ENCODE measurements at places on chromosomes 3 and 15.

DNA sequence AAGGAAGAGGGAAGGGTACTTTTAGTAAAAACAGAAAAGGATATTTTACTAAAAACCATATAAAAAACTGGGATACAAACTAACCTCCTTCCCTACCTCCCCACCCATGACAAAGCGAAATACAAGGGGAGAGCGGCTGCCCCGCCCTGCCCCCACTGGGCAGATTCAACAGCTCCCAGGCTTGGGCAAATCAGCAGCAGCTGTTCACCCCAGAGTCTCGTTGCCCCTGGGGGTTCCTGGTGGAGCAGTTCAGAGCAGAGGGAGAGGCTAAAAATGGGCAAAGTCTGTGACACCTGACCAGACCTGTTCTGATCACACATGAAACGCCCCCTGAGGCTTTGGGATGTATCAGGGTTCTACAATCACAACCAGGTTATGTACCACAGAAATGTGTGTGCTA is 2.5 kb upstream of the ETFA start:
- peak; percentile 53 for DNase-seq

- no peak for DNase-seq
Observed at GRCh38 chr15:75545064-75545463, 34.1 kb downstream of the PTPN9 start.

GRCh38 chr3:183692436-183692835 is 5.2 kb upstream of the YEATS2 start:
- peak; percentile 82 for DNase-seq

- DNase-seq = no peak
Observed at GRCh38 chr3:52501046-52501445, 5.9 kb downstream of the STAB1 start.

DNA sequence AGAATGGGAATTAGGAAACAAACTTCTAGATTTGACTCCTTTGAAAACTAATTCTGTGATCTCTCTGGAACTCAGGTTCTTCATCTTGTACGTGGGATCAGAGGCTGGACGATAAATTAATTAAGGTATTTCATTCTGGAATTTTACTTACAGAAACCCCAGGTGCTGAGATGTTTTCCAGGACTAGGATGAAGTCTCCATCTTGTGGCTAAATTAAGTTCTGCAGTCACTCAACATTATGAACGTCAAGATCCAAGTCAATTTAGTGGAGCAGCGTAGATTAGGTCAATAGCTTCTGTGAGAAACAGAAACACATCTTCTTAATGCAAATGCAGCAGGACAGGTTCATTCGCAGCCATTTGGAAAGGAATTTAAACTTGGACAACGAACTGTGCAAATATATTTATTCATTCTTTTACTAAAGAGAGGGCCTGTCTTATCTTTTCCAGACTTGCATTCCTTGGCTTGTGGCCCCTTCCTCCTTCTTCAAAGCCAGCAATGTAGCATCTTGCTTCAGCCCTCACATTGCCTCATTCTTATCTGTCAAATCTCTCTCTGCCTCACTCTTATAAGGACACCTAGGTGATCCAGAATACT is 26.7 kb upstream of the TMC3 start:
- no peak for DNase-seq

DNA sequence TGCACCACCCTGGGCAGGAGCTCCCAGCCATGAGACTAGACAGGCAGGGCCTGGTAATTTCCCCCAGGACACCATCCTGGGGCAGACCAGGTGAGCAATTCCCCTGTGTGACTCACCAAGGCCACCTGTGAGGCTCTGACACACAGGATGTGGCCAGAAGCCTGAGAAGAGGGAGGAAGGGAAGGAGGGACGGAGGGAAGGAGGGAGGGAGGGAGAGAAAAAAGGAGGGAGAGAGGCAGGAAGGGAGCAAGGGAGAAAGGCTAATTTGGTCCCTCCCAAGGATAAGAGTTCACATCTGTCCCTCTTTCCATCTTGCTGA is 25.9 kb downstream of the WNT7A start:
- DNase-seq = peak; percentile 16

DNA sequence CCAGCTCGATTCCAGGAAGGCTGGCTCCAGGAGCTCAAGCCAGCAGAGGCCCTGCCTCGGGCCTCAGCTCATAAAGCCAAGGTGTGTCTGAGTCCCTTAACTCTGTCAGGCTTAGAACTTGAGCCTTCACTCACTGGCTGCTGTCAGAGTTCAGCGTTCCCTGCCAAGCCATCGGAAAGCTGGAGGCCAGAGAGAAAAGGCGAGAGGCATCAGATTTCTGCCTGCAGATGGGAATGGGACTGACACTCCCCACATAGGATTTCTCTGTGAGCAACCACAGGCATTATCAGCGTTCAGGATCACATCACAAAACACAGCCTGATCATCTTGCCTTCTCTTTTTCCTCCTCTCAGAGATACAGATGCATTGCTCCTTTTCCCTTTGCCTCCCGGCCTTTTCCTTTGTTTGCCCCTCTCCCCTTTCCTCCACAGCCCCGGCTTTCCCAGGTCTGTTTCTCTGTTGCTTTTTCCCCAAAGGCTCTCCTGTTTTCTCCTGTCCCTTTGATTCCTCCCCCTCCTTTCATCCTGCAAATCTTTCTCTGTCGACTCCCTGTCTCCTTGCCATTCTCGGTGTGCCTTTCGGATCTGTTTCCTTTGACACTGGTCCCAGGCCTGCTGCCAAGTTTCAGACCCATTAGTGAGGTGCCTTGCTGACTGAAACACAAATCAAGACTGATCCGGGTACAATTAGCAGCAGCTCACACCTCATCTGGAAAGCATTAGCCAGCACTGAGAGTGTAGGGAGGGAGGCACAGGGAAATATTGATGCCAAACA is 44.5 kb upstream of the BOC start:
- DNase-seq = peak; percentile 92

DNA sequence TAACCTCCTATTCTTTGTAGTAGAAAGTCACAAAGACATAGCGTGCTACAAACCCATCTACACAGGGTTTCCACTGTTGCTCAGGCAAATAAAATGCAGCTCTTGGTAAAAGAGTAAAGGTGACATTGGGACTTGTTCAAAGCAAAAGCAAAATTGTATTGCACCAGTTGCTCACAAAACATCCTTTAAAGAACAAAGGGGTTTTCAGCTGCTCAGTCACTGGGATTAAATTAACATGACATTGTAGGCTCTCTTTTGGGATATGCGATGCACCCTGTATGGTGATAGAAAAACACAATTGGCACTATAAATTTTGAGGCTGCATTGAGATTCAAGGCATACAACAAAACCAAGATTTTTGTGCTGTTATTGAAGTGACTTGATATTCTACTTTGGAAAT is 447.3 kb upstream of the CNTN3 start:
- DNase-seq = no peak

- DNase-seq = no peak
Observed at GRCh38 chr3:188695241-188695640, 476.5 kb upstream of the TPRG1 start.

DNA sequence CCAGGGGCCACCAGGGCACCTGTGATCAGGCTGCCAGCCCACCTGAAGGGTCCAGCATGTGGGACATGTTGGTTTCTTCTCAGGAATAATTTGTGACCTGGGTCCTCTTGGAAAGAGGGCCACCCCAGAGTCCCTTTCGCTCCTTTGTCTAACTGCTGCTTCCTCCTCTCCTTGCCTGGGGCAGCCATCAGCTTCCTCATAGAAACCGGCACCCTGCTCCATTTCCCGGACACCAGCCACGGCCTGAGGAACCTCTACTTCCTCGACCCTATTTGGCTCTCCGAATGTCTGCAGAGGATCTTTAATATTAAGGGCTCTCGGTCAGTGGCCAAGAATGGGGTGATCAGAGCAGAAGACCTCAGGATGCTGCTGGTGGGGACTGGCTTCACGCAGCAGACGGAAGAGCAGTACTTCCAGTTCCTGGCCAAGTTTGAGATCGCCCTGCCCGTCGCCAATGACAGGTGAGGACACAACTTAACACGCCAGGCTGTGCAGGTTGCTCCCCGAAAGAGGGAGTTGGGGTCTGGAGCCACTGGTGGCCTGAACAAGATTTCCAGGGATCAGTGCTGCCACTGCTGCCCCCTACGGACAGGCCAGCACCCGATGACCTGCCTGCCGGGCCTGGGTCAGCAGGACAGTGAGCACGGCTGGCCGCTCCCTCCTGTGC is 109.7 kb downstream of the LRRK1 start:
- DNase-seq = peak; percentile 1

- no peak for DNase-seq
Observed at GRCh38 chr3:53824795-53825194, 21.4 kb downstream of the CHDH start.

DNA sequence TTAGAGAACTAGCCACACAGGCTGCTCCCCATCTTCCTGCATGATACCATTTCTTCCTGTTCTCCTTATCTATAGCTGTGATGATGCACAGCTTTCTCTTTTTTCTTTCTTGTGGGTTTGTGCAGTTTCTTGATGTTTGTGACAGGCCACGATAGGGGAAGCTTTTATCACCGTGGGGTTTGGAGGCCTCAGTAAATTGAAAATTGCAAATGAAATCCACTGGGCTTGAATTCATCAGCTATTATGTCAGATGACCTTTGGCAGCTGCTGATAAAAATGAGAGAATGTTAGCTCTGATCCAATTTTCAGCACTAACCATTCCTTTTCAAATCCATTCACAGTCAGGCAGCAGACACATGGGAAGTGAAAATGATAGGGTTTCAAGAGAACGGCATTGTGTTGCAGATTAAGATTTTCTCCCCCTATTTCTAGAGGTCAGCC is 176.9 kb upstream of the SOX2 start:
- no peak for DNase-seq

GRCh38 chr3:188185717-188186251 is 31.8 kb downstream of the LPP start:
- peak; percentile 94 for DNase-seq

DNA sequence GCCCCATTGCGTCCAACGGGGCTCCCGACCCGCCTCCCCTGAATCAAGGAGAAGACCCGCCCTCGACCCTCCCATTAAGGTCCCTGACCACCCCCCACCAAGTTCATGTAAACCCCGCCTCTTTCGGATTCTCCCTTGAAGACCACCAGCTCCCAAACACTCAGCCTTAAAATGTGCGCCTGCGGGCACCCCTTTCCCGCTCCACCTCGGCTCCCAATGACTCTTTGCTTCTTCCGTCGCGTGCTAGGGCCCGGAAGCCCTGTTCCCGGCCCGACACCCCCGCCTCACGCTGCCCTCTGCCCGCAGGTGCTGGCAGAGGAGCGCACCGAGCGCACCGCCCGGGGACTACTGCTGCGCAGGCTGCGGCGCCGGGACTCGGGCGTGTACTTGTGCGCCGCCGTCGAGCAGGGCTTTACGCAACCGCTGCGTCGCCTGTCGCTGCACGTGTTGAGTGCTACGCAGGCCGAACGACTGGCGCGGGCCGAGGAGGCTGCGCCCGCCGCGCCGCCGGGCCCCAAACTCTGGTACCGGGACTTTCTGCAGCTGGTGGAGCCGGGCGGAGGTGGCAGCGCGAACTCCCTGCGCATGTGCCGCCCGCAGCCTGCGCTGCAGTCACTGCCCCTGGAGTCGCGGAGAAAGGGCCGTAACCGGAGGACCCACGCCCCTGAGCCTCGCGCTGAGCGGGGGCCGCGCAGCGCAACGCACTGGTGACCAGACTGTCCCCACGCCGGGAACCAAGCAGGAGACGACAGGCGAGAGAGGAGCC is 2.7 kb upstream of the LSMEM2 start:
- peak; percentile 46 for DNase-seq

GRCh38 chr3:139647866-139648435 is 29.8 kb downstream of the NMNAT3 start:
- DNase-seq = no peak

DNA sequence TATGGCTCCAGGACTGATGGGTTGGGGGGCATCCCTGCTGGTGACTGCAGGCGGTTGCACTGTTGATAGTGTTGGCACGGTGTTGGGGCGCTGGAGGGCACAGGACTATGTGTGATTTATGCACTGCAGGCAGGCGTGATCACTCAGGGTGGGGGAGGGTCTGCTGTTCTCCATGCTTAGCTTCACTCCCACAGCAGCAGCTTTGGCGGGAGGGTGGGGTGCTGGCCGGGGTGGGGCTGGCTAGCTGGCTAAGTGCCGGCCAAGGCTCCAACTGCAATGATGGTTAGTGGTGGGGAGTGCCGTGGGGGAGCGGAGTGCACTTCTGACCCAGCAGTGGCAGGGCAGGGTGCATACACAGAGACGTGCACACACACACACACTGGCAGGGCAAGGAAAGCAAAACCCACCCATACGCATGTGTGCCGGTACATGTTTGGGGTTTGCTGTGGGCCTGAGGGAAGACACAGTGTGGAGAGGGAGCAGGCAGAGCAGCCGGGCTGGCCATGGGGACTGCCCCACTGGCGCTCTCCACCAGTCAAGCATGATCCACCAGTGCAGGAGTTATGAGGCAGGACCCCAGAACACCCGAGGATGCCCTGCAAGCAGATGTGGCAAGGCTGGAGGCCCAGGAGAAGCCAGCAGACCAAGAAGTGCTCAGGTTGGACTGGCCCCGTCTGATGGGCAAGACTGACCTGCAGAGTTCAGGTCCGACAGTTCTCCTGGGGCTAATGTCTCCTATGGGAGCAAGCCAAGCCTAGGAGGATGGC is 16.5 kb upstream of the FGF7 start:
- no peak for DNase-seq
